ENCODE measurements at places on chromosomes 16 and 17.

- DNase-seq = no peak
Observed at GRCh38 chr17:67258821-67259468, 13.9 kb upstream of the HELZ start.

- DNase-seq = no peak
Observed at GRCh38 chr17:31062346-31062745, 32.4 kb upstream of the NF1 start.

DNA sequence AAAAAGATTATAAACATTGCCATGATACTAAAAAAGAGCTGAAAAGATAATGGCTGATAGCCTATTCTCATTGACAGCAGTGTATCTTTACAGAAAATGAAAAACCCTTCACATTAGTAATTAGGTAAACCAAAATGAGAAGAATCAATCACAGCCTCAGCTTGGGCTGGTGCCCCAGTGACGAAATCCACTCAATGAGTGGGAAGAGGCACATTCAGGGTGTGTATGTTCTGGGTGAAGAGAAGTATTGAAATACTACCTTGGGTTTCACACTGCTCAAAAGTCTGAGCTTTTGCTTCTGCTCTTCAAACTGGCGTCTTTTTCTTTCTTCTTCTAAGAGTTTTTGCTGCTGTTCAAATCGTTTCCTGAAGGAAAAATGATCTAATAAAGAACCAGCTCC is 24.2 kb downstream of the SYNRG start:
- DNase-seq = no peak

DNA sequence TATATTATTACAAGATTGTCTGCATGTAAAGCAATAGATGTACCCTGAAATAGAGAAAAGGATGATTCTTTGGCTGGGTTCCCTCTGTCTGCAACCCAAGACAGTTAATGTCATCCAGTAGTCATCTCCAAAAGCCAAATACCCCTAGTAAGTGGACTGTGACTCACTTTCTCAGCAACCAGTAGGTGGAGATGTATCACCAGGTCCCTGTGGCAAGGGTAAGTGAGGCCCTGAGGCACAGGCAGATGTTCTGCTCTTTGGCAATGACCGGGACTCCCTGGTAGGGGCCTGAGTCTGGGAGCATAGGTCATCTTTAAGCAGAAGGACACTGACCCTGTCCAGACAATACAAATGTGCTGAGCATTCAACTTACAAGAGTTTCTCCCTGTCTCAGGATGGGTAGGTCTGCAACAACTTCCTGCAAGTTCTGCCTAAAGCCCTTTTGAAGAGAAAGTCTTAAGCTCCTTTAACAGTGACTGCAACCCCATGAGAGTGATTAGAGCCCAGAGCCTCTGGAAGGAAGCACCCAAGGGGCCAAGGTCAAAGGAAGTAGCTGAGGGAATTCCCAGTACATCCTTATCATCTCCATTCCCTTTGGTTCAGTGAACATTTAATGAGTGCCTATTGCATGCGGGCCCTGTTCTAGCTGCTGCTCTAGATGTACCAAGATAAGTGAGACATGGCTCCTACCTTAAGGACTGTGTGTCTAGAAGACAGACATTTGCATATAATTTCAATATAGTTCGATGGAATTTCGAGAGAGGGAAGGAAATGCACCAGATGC is 31.9 kb downstream of the PMP22 start:
- DNase-seq = no peak

DNA sequence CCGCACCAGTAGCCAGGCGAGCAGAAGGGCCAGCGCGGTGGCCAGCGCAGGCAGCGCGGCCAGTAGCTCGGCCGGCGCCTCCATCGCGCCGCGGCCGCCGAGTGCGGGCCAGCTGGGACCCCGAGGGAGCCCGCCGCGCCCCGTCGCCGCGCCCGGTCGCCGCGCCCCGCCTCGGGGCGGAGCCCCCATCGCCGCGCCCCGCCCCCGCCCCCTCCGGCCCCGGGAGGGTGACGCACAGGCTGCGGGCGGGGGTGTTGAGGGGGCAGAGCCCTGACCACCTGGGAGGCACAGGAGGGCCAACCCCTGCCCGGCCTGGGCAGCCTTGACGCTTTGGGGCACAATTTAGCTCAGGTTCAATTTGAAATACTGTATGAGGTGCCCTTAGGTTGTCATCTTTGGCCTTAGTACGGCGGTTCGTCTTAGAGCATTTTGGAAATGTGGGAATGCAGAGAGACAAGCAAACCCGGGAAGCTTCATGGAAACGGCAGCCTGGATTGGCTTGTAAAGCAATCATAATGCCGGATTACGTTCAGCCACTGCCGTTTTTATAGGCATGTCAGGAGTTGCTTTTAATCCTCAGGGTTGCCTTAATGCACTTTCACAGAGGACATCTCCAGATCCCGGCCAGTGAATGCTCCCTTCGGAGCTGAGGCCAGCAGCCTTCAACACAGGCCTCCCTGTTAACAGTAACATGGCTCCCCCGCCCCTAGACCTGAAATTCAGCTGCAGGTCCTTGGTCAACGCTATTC is at the start of gene MXRA7:
TSS of gene MXRA7 (minus strand) at position 103 of the 749 bp plus-strand sequence. CDS start at position 84, 19 bp downstream.
- peak; percentile 58 for DNase-seq

GRCh38 chr17:17859909-17860765 is 23.4 kb upstream of the SREBF1 start:
- DNase-seq = peak; percentile 66

DNA sequence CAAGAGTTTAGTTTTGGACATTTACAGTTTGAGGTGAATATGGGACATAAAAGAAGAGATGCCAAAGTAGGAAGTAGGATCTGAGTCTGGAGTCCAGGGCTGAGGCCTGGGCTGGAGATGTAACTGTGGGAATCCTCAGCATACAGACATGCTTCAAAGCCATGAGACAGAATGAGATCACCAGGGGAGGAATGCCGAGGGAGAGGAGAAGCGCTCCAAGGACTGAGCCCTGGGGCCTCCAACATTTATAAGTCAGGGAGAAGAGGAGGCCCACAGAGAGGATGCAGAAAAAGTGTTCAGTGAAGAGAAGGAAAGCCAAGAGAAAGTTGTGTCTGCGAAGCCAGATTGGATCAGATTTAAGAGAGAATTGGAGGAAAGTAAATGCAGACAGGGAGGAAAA is 277.5 kb upstream of the MYOCD start:
- DNase-seq = no peak

DNA sequence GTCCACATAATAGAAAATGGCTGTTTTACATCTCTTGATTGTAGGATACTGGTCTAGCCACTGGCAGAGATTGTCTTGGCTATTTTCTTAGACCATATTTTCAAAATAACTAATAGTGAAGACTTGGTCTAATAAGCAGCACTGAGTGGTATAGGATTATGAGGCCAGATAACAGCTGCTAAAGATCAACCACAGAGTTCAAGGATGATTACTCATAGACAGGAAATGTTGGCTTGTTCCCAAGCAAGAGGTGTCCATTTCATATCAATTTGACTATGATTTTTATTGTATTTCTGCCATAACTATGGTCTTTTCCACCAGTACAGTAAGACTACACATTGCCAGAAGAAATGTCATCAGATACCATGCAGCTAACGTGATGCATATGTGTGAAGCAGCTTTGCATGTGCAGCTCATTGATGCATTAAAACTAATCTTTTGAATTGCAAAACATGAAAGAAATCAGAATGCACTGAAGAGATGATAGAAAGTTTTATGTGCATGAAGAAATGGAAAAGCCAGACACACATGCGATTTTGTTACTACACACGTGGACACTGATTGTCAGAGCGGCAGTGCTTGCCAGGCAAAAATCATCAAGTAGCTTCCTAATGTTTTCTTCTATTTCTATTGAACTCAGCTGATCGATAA is 693.3 kb downstream of the CDH11 start:
- DNase-seq = no peak

GRCh38 chr16:67326115-67326471 is 448 bp downstream of the KCTD19 start:
- DNase-seq = no peak

DNA sequence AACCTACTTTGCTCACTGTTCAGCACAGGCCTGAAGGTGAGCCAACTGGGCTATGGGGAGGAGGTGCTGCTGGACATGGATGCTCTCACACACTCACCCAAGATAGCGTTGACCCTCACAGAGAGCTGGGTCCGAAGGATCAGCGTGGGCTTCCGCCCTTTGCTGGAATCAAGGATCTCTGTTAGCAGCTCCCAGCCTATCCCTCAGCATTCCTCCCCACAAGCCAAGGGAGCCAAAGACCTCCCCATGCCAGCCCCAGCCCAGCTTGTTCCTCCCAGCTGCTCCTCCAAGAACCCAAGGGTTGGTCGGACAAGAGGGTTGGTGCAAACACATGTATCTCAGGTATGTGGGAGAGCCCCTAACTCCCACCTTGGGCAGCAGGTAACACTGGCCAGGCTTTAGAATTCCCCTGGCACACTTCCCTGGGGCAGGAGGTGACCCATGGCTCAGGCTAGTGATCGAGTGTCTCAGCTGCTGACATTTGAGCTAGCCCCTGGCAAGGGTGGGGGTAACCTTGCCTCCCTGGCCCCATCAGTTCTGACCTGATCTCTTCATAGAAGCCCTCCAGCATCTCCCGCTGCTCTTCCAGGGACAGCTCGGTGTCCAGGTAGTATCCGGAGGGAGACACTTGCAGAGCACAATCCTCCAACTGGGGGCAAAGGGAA is 8.3 kb downstream of the FHOD1 start:
- no peak for DNase-seq

DNA sequence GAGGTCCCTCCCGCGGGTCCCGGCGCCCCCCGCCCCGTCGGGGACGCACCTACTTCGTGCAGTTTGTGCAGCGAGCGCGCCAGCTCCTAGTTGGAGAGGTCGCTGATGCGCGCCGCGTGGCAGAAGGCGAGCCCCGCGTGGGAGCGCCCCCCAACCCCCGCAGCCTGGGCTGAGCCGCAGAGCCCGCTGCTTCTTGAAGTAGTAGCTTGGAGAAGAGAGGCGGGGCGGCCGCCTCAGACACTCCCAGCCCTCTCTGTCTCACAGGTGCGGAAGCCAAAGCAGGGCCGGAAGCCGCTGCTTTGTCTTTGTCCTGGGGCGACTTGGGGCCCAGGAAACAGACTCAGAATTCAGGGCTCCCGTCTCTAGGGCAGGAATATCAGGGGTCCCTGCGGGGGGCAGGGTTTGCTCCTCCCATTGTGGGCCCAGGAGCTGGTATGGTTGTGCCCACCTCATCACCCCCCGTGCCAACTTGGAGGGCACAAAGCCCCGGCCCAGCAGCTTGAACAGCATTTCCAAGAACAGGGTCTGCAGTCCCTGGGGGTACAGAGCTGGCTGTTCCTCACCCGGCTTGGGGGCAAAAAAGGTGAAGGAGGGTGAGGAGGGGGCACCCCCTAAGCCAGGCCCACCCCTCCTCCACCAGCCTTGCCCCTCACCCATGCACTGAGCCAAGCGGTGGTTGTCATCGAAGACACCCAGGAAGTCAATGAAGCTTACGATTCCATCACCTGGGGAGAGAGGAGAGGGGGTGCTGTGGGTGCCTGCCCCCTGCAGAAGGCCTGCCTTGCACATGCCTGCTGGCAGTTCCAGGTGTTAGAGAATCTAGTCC is 13.5 kb downstream of the SPATA32 start:
- peak; percentile 83 for DNase-seq

- no peak for DNase-seq
Observed at GRCh38 chr17:79835953-79836509, 3.2 kb downstream of the CBX4 start.

DNA sequence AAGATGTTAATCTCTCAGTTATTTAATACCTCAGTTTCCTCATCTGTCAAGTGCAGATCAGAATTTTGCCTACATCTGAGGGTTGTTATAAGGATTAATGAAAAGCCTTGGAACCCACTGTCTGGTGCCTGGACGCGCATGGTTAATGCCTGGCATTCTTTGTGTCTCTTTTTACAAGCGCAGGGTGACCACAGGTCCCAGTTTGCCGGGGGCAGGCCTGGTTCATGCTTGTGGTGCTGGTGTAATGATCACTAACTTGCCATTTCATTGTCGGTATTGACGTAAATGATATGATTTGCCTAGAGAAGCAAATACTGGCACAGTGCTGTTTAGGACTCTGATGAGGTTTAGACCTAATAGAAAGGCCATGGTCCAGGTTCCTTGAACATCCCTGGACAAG is 23.1 kb downstream of the MRC2 start:
- DNase-seq = no peak

Measured in activated naive CD4-positive, alpha-beta T cell treated with anti-CD3 and anti-CD28 coated beads, Interleukin-2, amount 50 U/mL, for 16 hours (primary cell).